ENCODE measurements at places on chromosomes 16 and 17. TPM values are rescaled to one million over a fixed set of nuclear protein-coding genes. Genes with fewer than 3 reads are reported as not detected.

DNA sequence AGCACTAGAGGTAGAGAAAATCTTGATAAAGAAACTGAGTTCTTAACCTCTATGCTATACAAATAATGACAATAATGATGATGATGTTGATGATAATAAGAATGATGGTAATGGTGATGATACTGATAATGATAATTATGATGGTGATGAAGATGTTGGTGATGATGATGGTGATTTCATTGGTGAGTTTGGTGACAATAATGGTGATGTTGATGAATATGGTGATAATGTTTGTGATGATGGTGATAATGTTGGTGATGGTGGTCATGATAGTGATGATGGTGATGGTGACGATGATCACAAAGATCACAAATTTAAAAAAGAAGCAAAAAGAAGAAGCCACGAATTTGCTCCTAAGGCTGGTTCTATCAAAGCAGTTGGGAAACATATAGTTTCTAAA, 519.0 kb upstream of the C16orf82 start:
- H3K36me3 ChIP-seq: no peaks in the 10 kb centered on the region
- no peak overlapping the region for H3K4me3 ChIP-seq
- H3K27me3 ChIP-seq: no peaks in the 10 kb centered on the region
- DNase-seq: no peak
- H3K27ac ChIP-seq: no peak overlapping the region

- H3K36me3 ChIP-seq: peaks cover 9% of the 10 kb centered on the region
- peak overlapping the region; percentile 64 for H3K27ac ChIP-seq
- DNase-seq: no peak
- H3K27me3 ChIP-seq: no peaks in the 10 kb centered on the region
- H3K4me1 ChIP-seq: peaks cover 48% of the 10 kb centered on the region
Observed at GRCh38 chr16:53449816-53450517, 15.7 kb downstream of the RBL2 start.

DNA sequence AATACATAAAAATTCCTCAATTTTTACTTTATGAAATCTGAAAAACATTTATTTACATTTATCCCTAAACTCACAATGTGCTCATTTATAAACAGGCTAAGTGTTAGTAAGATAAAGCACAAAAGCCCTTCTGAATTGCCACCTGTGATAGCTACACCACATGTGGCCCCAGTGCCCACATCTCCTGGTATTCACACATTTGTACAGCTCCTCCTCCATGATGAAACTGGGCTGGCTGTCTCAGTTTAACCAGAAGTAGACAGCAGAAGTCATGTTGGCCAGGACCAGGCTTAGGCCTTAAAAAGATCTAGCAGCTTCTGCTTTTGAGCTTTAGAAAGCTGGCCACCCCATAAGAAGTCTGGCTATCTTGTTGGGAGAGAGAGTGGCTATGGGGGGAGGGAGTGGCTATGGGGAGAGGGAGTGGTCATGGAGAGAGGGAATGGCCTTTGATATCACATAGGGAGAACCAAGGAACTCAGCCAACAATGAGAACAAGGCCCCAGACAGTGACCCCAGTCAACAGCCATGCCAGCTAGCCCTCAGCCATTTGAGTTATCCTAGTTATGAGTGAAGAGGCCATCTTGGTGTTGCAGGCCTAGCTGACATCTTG, 47.4 kb downstream of the CEP95 start:
- H3K36me3 ChIP-seq: peaks cover 65% of the 10 kb centered on the region
- H3K4me1 ChIP-seq: no peaks in the 10 kb centered on the region
- H3K4me3 ChIP-seq: no peak overlapping the region
- no peaks in the 10 kb centered on the region for H3K27me3 ChIP-seq
- H3K27ac ChIP-seq: no peak overlapping the region
- DNase-seq: no peak

Gene C17orf78
- total RNA-seq: not detected

Gene CD300A
- 52.4 TPM for total RNA-seq

Gene KRTAP4-5
- not detected for total RNA-seq

Gene G6PC1
- total RNA-seq: not detected

Data from naive thymus-derived CD4-positive, alpha-beta T cell (primary cell).